ENCODE measurements at places on chromosomes 7 and 10. TPM values are rescaled to one million over a fixed set of nuclear protein-coding genes. Genes with fewer than 3 reads are reported as not detected.
A peak's percentile ranks its signal among the peaks of the same experiment; 100 is the strongest.

NUTM2A gene
- total RNA-seq: 1.3 TPM

SYT15B gene
- not detected for total RNA-seq

TLX1 gene
- 14.3 TPM for total RNA-seq

CALHM1 gene
- not detected for total RNA-seq

ERCC6 gene
- 27.5 TPM for total RNA-seq

DNA sequence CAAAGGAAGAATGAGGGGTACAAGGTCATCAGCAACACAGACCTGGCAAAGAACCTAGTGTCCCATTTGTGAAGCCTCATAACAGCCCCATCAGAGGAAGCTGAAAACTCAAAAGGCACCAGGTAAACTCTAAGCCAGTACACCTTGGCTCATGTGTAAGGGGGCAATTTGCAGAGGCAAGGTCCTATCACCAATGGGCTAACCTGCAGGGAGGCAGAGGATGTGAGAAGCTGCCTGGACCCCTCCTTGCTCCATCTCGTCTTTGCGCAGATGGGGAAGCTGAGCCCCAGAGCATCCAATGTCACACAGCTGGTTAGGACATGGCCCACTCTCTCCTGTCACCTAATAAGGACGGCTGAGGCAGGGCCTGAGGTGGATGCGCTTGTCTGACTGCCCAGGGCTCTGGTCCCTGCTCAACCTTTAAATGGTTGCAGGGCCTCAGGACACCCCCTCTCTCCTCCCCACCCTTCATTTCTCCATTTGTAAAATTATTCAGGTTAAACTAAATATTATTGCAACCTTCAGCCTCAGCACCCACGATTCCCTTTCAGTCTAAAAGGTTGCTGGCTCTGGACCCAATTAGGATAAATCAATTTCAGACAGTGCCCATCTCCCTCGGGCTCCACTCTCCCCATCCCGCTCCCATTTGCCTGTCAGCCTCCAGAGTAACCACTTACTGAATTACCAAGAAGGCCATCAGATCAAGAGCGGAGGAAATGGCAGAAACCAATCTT, 135.3 kb downstream of the OAT start:
- H3K27ac ChIP-seq: peak overlapping the region; percentile 81
- peaks cover 6% of the 10 kb centered on the region for H3K27me3 ChIP-seq
- peak; percentile 46 for DNase-seq
- H3K4me3 ChIP-seq: no peak overlapping the region
- H3K36me3 ChIP-seq: peaks cover 7% of the 10 kb centered on the region
- peaks cover 12% of the 10 kb centered on the region for H3K4me1 ChIP-seq

DNA sequence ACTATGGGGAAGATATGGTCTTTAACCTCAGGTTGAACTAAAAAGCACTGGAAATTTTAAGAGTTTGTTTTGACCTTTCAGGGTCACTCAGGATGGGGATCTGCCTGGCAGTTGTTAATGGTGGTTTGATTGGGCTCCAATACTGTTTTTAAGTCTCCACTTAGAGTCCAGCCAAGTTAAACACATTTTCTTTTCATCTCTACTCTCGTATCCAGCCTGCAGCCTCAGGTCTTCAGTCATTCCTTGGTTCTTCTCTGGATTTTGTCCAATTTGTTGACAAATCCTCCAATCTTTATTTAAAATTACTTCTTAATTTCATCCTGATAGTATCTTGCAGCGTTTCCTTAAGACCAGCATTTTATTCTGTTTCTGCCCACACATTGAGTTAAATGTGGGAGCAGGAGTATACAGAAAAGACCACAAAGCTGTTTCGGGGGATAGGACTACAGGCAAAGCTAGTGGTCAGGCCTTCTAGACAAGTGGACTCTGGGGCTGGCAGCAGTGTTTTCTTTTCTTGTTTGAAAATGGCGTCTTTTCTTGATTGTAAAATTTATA, 133.2 kb upstream of the INHBA start:
- no peaks in the 10 kb centered on the region for H3K4me1 ChIP-seq
- DNase-seq: no peak
- peaks cover 4% of the 10 kb centered on the region for H3K36me3 ChIP-seq
- H3K4me3 ChIP-seq: no peak overlapping the region
- H3K27me3 ChIP-seq: no peaks in the 10 kb centered on the region
- no peak overlapping the region for H3K27ac ChIP-seq

DNA sequence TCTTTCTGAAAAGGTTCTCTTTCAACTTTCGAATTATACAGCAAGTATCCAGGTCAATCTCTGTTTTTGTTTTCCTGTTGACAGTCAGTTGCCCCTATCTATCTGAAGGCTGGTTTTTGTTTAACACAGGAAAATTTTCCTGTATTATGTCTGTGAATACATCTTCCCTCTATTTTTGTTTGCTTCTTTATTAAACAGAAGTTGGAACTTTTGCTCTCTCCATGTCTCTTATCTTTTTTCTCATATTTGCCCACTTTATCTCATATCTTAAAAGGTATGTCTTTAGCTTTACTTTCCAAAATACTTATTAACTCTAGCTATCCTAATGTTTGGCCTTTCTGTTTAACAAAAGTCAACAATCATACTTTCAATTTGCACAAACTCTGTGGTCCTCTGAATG, 95.0 kb downstream of the BRAF start:
- H3K36me3 ChIP-seq: no peaks in the 10 kb centered on the region
- H3K4me3 ChIP-seq: no peak overlapping the region
- H3K27ac ChIP-seq: no peak overlapping the region
- peaks cover 1% of the 10 kb centered on the region for H3K27me3 ChIP-seq
- DNase-seq: no peak
- no peaks in the 10 kb centered on the region for H3K4me1 ChIP-seq

DNA sequence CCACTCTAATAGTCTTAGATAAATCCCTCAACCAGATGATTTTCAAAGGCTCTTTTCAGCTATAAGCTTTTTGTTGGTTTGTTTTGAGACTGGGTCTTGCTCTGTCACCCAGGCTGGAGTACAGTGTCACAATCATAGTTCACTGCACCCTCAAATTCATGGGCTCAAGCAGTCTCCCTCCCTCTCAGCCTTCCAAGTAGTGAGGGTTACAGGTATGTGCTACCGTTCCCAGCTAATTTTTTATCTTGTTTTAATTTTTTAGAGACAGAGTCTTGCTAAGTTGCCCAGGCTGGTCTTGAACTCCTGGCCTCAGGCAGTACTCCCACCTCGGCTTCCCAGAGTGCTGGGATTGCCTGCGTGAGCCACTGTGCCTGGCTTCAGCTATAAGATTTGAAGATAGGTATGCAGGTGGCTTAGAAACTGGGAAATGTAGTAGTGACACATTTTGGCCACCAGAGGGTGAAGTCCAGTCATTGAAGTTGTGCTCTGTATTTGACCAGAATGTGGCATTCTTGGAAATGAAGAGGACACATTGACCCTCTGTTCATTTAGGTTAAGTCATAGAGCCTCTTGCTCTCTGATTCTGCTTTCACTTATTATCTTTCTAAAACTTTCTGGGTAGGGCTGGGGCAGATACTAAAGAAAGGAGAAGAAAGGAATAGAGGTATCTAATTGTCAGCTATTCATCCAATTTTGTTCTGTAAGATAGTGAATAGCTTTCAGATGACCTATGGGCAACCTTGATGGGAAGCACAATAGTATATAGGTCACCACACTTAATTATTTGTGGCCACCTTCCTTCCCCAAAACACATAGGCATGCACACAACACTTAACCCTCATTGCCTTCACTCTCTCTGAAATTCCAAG, 36.0 kb downstream of the R3HCC1L start:
- no peaks in the 10 kb centered on the region for H3K36me3 ChIP-seq
- H3K4me3 ChIP-seq: no peak overlapping the region
- peaks cover 39% of the 10 kb centered on the region for H3K4me1 ChIP-seq
- DNase-seq: peak; percentile 24
- no peak overlapping the region for H3K27ac ChIP-seq

DNA sequence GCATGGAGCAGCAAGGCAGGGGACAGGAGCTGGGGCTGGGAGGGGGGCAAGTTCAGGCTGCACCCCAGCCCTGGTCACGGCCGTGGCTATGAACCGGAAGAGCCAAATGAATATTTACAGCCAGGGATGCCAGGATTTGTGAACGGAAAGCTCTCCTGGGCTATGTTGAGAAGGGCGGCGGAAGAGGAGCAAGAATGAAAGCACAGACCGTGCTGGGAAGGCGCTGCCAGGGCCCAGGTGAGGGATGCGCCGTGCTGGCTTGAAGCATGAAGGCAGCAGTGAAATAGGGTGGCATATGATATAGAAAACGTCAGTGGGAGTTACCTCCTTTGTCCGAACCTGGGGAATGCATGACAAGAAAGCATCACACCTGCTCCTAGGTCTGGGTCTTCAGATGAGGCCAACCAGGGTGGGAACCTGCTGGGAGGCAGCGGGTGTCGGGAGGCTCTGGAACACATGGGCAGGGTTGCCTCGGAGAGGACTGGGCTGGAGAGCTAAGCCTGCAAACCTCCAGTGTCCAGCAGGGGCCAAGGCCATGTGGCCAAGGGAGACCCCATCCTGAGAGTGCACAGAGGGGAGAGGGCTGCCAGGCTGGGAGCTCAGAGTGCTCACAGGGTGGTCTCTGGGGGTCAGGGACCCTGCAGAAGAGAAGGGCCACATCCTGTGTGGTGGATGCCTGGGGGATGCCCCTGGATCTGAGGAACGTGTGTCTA, 120.6 kb upstream of the TCERG1L start:
- H3K27ac ChIP-seq: no peak overlapping the region
- no peak overlapping the region for H3K4me3 ChIP-seq
- H3K36me3 ChIP-seq: no peaks in the 10 kb centered on the region
- no peaks in the 10 kb centered on the region for H3K27me3 ChIP-seq
- no peaks in the 10 kb centered on the region for H3K4me1 ChIP-seq
- no peak for DNase-seq

- peaks cover 14% of the 10 kb centered on the region for H3K27me3 ChIP-seq
- no peak for DNase-seq
- H3K36me3 ChIP-seq: no peaks in the 10 kb centered on the region
- peak overlapping the region; percentile 7 for H3K4me3 ChIP-seq
- H3K27ac ChIP-seq: peak overlapping the region; percentile 20
- H3K4me1 ChIP-seq: peaks cover 5% of the 10 kb centered on the region
Measured at GRCh38 chr7:44608916-44609648, 2.7 kb downstream of the OGDH start.

- H3K27ac ChIP-seq: peak overlapping the region; percentile 45
- no peaks in the 10 kb centered on the region for H3K27me3 ChIP-seq
- H3K4me3 ChIP-seq: peak overlapping the region; percentile 50
Measured at GRCh38 chr10:13673156-13673555, 86.4 kb downstream of the PRPF18 start.

- H3K36me3 ChIP-seq: peaks cover 10% of the 10 kb centered on the region
- no peaks in the 10 kb centered on the region for H3K27me3 ChIP-seq
Measured at GRCh38 chr7:156764016-156764669, 123.6 kb downstream of the RNF32 start.

DNA sequence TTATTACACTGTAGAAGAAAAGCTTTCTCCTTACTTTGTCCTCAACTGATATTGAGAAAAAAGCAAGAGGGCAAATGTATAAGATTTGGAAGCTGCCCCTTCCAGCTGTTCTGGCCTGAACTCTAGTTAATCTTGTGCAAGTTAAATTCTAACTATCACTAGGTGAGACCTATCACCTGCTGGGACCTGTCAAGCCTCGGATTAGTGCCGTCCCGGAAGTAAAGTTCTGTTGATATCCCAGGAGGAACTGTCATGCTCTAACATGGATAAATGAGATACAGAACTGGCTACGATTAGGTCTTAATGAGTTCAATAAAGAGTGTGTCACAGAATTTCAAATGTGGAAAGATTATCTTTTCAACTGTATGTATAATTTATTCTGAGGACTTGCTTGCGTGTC, 1.2 kb upstream of the BPGM start:
- H3K4me1 ChIP-seq: no peaks in the 10 kb centered on the region
- H3K27ac ChIP-seq: no peak overlapping the region
- H3K27me3 ChIP-seq: no peaks in the 10 kb centered on the region
- H3K4me3 ChIP-seq: no peak overlapping the region
- H3K36me3 ChIP-seq: peaks cover 4% of the 10 kb centered on the region
- DNase-seq: no peak

- no peaks in the 10 kb centered on the region for H3K27me3 ChIP-seq
- DNase-seq: no peak
- H3K4me3 ChIP-seq: no peak overlapping the region
- no peak overlapping the region for H3K27ac ChIP-seq
Measured at GRCh38 chr10:80896076-80896475, 358.4 kb downstream of the SH2D4B start.

DNA sequence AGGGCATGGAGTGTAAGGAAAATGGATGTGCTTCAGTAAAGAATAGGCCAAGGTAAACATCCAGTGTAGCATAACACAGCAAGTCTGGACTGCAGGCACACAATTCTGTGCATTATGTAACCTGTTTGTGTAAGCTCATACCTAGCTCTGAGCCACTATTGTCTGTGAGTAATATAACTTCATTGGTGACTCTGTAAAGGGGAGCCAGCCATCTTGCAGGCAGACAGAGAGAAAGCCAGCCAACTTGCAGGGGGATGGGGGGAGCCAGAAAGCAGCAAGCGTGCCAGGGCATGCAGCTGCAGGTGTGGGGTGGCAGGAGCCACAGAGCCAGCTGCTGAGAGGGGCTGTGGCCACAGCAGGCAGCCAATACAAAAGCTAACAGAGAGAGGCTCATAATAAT, 449.2 kb downstream of the IPMK start:
- no peak overlapping the region for H3K4me3 ChIP-seq
- no peak overlapping the region for H3K27ac ChIP-seq
- peaks cover 4% of the 10 kb centered on the region for H3K4me1 ChIP-seq
- H3K27me3 ChIP-seq: peaks cover 2% of the 10 kb centered on the region

DNA sequence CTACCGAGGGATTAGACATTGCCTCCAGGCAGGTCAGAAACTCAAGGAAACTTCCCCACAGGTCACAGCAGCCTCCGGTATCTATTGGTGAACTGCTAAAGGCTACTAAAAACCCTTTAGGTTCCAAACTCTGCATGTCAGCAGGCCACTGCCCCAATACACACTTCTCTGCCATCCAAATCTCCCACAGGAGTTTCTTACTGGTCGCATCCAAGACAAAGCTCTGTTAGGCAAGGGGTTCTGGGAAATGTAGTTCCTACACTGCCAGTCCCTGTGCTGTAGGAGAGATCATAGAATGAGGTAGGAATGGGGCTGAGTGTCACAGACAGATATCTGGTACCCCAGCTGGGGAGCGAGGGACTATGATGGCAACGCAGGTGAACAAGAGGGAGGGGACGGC, 757.0 kb upstream of the C7orf33 start:
- peaks cover 9% of the 10 kb centered on the region for H3K27me3 ChIP-seq
- H3K36me3 ChIP-seq: peaks cover 21% of the 10 kb centered on the region

GRCh38 chr10:101832325-101832771, 11.3 kb downstream of the KCNIP2 start:
- peaks cover 12% of the 10 kb centered on the region for H3K27me3 ChIP-seq
- no peak for DNase-seq
- peaks cover 1% of the 10 kb centered on the region for H3K36me3 ChIP-seq
- H3K27ac ChIP-seq: no peak overlapping the region

- H3K4me1 ChIP-seq: no peaks in the 10 kb centered on the region
- H3K27me3 ChIP-seq: no peaks in the 10 kb centered on the region
- H3K4me3 ChIP-seq: no peak overlapping the region
- DNase-seq: no peak
Measured at GRCh38 chr7:104040666-104041065, 51.2 kb upstream of the RELN start.

All from glutamatergic neuron (in vitro differentiated cells).